ENCODE measurements at places on chromosomes 12 and 14. TPM values are rescaled to one million over a fixed set of nuclear protein-coding genes. Genes with fewer than 3 reads are reported as not detected.

Gene DERA
- total RNA-seq = 70.5 TPM

Gene SPTB
- not detected for total RNA-seq

Gene PWP1
- 97.6 TPM for total RNA-seq

Gene AGAP2
- 0.34 TPM for total RNA-seq

Gene RIPK3
- 3.4 TPM for total RNA-seq

Gene VWF
- 0.34 TPM for total RNA-seq

Gene LAG3
- total RNA-seq = not detected

Gene SERPINA12
- not detected for total RNA-seq

Gene KRT79
- not detected for total RNA-seq

Gene AMN
- total RNA-seq = not detected

Gene PIP4P1
- total RNA-seq = 45.4 TPM

Gene TMCC3
- total RNA-seq = 4.2 TPM
